ENCODE measurements at places on chromosomes 5 and 9. TPM values are rescaled to one million over a fixed set of nuclear protein-coding genes. Genes with fewer than 3 reads are reported as not detected.
A peak's percentile ranks its signal among the peaks of the same experiment; 100 is the strongest.

GRCh38 chr5:88837817-88838216, 45.2 kb downstream of the MEF2C start:
- DNase-seq: no peak

DNA sequence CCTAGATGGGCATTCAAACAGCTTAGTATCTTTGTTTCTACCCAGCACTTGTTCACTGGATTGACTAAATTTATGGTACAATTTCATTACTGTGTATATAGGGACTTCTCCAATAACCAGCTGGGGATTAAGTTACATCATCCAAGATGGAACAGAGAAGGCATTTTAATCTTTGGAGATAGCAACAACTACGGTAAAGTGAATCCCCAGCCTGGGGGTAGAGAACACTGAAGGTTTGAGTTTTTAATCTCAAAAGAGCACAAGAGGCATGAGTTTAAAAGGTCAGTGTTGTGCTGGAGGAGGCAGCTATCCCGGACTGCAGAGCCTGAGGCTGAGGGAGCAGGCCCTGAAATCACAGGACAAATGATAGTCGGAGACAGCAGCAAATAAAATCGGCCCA, 28.6 kb downstream of the DDX31 start:
- peak; percentile 90 for DNase-seq

The MTMR12 gene
- 19.9 TPM for total RNA-seq

DNA sequence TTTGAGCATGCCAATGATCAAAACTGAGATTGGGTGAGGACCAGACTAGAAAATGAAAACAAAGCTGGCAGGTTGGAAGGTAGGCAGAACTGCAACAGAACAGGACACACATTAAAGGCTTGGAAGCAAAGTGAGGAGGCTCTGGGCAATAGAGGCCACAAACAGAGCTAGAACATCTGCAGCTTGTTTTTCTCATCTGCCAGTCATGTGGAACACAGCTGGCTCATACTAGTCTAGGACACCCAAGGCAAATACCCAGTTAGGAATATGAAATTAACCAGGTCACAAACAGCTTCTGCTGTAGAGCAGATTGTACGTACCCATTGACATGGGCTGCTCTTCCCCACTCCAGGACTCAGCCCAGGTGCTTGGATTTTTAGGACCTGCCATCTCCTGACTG, 61.7 kb downstream of the SPEF2 start:
- peak; percentile 13 for DNase-seq

DNA sequence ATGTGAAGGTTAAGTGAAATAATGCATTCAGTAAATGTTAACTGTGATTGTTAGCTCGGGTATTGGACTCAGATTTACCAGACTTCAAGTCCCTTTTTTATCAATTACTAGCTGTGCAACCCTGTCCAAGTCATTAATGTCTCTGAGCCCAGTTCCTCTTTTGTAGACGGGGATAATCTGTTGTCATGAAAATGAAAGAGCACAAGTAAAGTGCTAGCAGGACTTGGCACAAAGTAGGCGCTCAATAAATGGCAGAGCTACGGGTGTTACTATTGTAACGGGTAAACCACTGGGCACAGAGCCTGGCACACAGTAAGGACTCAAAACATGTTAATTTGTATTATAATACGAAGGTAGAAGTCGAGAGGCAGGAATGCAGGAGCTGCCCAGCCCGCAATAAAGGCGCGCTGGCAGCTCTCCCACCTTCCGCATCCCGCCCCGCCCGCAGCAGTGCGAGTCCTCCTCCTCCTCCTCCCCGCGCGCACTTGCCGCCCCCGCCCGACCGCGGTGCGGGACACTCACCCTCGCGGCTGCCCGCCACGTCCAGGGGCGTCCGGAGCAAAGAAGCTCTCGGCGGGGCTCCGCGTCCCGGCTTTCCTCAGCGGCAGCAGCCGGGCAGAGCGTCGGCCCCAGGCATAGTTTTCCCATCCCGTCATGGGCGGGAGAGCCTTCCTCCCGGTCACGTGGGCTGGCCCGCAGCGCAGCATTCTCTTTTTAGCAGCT, at the start of gene C1QTNF2:
TSS of gene C1QTNF2 (minus strand) at position 637 of the 723 bp plus-strand sequence. CDS start 15,615 bp downstream, outside the sequence.
- peak; percentile 59 for DNase-seq

- DNase-seq: peak; percentile 15
Observed at GRCh38 chr5:120241400-120241799, 222.7 kb upstream of the PRR16 start.

The MAP1B gene
- total RNA-seq: 124 TPM

DNA sequence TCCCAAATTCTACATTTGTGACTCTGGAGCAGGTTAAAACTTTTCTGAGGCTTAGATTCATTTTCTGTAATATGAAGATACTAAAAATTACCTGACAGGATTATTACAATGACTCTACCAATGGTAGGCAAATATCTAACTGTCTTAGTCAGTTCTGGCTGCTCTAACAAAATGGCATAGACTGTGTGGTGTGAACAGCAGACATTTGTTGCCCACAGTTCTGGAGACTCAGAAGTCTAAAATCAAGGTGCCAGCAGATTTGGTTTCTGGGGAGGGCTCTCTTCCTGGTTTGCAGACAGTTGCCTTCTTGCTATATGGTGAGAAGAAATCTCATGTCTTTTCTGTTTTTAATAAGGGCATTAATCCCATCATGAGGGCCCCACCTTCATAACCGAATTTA, 245.1 kb downstream of the MAST4 start:
- DNase-seq: no peak

- no peak for DNase-seq
Observed at GRCh38 chr9:12494411-12494810, 198.8 kb upstream of the TYRP1 start.

GRCh38 chr5:150166650-150167511, at the start of gene CDX1:
TSS of gene CDX1 (plus strand) at chr5:150166778. CDS start at chr5:150166877, 99 bp downstream.
- no peak for DNase-seq

The MFAP3 gene
- total RNA-seq: 113 TPM

DNA sequence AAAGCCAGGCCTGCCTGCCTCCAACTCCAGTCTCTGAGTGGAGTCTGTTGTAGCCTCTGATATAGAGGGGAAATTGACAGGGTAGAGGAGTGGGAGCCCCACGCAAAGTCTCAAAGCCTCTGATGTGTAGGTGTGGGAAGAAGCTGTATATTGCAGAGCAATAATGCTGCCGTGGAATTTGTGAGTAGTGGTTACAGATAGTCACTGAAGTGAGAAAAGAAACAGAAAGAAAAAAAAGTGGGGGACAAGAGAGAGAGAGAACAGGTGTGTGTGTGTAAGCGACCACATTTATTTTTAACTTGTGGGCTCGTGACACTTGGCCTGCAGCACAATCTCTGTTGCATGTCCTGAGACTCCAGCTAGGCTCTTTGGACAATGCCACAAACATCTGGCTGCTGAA, 227.8 kb downstream of the NSG2 start:
- no peak for DNase-seq

DNA sequence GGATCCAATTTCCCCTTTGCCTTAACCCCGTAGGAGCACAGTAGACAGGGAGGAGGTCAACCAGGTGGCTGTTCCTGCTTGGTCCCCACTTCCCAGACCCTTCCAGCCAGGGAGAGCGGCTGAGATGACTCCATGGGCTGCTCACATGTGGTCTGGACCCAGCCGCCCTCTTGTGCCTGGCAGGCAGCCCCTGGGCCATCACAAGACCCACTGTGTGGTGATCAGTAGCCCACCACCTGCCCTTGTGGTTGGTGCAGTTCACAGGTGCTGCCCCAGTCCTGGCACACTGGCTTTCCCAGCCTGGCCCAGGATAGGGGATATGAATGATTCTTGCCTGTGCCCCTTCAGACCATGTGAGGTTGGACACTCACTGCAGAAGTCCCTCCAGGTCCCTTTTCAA, 1556.7 kb downstream of the FOXD4L5 start:
- DNase-seq: no peak

The MCTP1 gene
- 20.9 TPM for total RNA-seq

The NPDC1 gene
- total RNA-seq: 6.4 TPM

DNA sequence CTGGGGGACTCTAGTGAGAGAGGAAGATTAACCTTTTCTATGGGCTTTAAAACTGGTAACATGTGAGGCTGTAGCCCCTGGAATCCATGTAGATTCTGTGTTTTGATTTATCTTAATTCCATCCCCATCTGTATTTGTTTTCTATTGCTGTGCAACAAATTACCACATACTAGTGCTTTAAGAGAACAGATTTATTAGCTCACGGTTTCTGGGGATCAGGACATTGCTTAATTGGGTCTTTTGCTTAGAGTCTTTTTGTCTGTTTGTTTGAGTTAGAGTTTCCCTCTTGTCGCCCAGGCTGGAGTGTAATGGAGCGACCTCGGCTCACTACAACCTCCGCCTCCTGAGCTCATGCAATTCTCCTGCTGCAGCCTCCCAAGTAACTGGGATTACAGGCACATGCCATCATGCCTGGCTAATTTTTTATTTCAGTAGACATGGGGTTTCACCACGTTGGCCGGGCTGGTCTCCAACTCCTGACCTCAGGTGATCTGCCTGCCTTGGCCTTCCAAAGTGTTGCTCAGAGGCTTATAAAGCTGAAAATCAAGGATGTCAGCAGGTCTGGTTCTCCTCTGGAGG, 29.9 kb upstream of the GNA14 start:
- DNase-seq: peak; percentile 45

GRCh38 chr5:136249678-136250266, 56.8 kb upstream of the SMIM32 start:
- DNase-seq: peak; percentile 79

DNA sequence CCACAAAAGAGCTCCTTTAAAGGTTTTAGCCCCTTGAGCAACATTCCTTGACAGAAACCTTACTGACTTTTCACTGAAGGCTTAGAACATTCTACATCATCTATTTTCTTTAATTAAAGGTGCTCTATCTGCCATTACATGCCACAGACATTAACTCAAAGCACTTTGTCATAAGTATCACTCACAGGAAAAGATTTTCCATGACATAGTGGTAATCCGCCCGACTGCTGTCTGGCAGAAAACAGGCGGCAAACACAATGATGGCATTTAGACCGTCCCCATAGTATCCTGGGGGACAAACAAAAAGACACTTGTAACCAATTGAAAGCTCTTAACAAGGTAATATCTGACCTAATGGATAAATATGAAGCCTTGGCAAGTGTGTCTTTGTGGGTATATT, 126.2 kb upstream of the PCA3 start:
- no peak for DNase-seq

GRCh38 chr5:143016777-143017516, 246.8 kb downstream of the ARHGAP26 start:
- peak; percentile 81 for DNase-seq

DNA sequence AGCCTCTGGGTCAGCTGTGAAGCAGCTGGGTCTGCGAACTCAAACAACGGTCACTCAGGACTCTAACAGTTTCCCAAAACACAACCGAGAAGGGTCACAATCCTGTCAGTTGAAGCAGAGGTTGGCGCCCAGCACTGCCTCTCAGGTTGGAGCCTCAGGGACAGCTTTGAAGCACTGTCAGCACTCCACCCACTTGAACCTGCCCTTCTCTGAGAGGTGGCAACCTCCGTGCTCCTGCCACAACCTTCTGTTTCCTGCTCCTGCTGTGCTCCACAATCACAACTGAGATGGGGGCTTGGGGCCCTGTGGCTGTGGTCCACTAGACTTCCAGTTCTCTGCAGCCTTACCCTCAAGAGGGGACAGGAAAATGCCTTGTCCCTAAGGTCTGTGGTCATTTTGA, 21.7 kb upstream of the LCP2 start:
- no peak for DNase-seq
